ENCODE measurements at places on chromosomes 5 and 9.

DNA sequence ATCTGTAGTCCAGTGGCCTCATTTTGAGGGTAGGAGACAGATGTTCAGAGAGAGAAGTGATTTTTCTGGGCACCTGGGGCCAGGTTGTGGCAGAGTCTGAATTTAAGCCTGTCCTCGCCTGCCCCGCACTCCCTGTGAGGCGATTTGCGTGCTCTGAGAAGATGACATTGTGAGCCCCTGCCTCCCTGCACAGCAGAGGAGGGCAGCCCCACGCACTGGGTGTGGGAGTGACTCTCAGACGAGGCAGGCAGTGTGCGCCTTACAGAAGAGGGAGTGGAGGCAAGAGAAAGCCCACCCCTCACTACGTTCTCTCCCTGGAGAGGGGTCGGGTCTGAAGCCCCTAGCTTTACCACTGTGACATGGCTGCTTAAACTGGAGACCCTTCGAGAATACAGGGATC lies 35.7 kb downstream of the IRX4 start:
- DNase-seq, result no peak

DNA sequence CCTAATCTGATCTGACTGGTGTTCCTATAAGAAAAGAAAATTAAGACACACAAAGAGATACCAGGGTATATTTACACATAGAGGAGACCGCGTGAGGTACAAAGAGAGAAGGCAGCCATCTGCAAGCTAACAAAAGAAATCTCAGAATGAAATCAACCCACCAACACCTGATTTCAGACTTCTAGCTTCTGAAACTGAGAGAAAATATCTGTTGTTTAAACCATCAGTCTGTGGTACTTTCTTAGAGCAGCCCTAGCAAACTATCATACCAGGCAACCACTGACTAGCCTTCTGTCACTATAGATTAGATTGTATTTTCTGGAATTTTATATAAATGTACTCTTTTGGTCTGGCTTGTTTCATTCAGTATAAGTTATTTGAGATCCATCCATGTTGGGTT lies 779.3 kb upstream of the ACO1 start:
- no peak for DNase-seq

- DNase-seq, result no peak
Observed at GRCh38 chr9:131657456-131657855, 82.4 kb downstream of the RAPGEF1 start.

- DNase-seq, result no peak
Observed at GRCh38 chr9:121955649-121956048, 137.5 kb downstream of the TTLL11 start.

GRCh38 chr5:114361724-114362196 lies at the start of gene KCNN2:
Gene KCNN2 (plus strand): TSS chr5:114362070. CDS start chr5:114362140, 70 bp downstream.
- no peak for DNase-seq

- DNase-seq, result no peak
Observed at GRCh38 chr9:105500108-105500766, 52.4 kb downstream of the FSD1L start.

DNA sequence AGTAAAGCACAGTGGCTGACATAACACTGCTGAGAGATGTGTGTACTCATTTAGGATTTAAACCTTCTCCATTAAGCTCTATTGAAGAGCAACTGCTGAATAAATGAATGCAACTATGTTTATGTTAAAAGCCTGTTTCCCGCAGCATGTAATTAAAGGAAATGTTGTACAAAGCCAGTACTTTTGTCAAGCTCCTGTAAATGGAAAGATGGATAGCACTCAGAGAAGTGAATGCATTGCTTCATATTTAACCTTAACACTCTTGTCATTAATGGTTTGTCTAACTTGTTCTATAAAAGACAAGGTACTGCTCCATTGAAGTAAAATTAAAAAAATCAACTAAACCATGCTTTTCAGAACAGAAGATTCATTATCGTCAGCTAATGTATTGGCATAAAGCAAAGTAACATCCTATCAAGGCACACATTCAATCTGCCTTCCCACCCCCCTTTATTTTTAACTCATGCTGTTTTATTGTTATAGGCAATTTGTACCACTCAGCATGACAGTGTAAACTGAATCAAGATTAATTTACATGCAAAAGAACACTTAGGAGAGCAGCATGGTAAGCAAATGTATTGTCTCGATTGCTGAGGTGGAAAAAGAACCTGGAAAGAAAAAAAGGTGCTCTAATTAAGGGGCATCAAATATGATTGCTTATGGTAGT lies 240.9 kb upstream of the TBCA start:
- DNase-seq, result no peak

DNA sequence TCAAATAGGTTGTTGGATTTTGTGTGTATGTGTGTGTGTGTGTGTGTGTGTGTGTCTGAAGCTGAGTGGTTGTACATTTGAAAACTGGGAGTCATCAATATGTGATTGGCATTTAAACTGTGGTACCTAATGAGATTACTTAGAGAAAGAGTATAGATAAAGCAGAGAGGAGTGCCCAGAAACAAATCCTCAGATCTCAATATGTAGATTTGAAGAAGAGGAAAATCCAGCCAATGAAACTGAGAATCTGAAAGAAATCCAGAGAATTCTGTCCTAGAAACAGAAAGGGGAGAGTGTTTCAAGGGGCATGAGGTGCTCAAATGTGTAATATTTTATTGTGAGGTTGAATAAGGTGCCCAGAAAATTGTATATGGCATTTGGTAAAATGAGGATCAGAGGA lies 66.2 kb downstream of the CCDC192 start:
- no peak for DNase-seq

DNA sequence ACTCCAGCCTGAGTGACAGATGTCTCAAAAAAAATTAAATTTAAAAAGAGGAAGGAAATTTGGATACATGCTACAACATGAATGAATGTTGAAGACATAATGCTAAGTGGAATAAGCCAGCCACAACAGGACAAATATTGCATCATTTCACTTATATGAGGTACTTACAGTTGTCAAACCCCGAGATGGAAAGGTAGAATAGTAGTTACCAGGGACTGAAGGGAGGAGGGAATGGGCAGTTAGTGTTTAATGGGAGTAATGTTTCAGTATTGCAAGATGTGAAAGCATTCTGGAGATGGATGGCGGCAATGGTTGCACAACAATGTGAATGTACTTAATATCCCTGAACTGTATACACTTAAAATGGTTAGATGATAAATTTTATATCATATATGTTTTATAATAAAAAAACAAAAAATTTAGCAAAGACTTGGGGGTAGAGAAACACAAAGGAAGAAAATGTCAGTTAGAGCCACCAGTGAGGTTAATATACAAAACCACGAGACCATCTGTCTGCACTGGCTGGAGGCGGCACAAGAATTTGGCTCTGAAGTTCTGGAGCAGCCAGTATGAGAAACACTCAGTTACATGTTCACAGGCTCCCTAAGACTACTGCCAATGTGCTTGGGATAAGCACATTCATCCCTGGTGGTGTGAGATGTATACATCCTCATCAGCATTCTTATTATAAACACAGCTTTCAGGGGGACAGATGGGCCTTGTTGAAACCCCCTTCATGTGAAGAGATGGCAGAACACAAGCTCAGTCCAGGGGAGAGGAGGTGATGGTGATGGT lies 37.0 kb upstream of the RPS23 start:
- DNase-seq, result no peak

GRCh38 chr9:1462626-1463308 lies 412.6 kb downstream of the DMRT2 start:
- DNase-seq, result no peak

GRCh38 chr9:21097817-21098216 lies 20.1 kb upstream of the IFNB1 start:
- DNase-seq, result no peak

DNA sequence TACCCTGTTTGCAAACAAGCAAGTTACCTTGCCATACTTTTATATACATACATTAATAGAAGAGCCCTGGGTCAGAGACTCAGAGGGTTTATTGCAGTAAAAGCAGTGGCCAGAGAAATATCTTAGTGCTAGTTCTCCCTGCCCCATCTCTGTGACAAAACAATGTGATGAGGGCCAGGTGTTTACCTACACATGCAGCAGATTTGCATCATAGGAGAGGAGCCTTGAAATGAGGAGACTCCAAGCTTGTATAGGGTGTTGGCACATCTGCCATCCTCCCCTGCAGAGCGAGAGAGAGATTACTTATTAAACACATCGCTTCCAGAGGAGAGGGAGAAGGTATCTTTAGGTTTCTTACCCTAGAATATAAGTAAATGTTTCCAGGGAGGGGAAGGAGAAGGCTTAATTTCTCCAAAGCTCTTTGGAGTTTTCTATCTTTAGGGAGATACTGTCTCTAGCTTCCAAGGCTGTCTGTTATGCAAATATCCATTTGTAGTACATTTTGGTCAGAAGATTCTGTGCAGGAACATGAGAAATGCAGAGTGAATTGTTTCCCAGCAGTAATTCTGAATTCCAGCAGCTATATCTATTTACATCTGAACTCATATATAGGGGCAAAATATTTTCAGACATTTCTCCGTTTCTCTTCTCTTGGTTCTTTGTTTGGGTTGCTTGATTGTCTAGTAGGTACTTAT lies 15.7 kb downstream of the FER start:
- DNase-seq, result no peak

DNA sequence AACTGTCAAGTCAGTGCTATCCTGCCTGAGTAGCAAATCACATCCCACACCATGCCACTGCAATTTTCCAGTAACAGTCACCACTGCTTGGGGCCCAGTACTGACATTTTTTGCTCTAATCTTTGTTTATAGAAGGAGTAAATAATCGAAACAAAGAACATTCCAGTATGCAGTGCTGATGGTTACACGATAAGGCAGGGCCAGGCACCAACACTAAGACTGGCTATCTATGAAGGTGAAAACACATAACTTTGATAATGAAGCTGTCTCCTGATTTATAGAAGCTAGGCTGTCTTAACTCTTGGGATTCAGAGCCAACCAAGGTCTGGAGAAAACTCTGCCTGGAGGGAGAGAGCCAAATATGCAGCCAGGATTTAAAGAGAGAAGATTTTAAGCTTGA lies 365.3 kb downstream of the BNC2 start:
- DNase-seq, result no peak

GRCh38 chr9:130041648-130042405 lies 1.2 kb downstream of the FNBP1 start:
- no peak for DNase-seq

DNA sequence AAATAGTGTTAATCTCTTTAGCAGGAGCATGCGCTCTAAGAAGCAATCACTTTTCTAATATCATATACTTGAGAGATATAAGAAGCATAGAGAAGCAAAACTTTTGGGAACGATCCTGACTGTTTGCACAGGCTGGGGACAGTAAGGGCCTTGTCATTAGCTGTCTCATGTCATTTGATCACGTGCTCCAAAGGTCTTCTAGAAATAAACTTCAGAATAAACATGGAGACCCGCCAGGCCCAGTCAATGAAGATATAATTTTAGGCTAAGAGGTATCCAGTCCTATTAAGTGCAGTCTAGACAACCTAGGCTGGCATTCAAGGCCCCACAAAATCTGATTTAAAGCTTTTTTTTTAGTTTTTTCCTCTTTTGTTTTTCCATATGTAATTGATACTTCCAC lies 111.0 kb upstream of the APC start:
- DNase-seq, result no peak

DNA sequence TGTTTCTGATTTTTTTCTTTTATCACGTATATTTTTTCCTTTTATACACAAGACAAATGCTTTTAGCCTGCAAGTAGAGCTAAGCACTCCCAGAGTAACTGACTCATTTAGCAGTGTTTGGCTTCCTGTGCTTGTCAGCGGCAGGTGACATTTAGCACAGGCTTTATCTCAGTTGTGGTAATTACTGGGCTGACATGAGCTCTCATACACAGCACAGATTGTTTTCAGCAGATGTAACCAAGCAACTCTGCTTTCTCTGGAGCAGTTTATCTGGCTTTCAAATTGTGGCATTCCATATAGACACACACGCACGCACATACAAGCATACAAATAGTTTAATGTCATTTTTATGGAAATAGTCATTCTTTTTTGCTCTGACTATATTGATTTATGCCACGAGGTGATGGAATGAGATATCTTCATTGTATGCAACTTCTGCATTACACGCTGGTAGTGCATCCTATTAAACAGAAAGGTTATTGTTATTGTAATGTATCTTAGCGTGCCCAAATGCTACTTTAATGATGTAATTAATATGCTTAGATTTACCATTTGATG lies 379.0 kb upstream of the GRAMD2B start:
- DNase-seq, result no peak

Data from stimulated activated CD4-positive, alpha-beta T cell treated with anti-CD3 and anti-CD28 coated beads, Interleukin-2, amount 100 ng/mL, for 48 hours (primary cell).